ENCODE measurements at places on chromosomes 12 and 14.

- DNase-seq, result no peak
These were observed 1.4 kb downstream of the LRFN5 start for GRCh38 chr14:41607966-41608663.

GRCh38 chr12:59904874-59905521 is 309.2 kb downstream of the SLC16A7 start:
- no peak for DNase-seq

- no peak for DNase-seq
These were observed 22.9 kb downstream of the SOCS2 start for GRCh38 chr12:93595351-93595750.

GRCh38 chr12:103529306-103529705 is 33.5 kb upstream of the C12orf42 start:
- DNase-seq, result peak; percentile 52

DNA sequence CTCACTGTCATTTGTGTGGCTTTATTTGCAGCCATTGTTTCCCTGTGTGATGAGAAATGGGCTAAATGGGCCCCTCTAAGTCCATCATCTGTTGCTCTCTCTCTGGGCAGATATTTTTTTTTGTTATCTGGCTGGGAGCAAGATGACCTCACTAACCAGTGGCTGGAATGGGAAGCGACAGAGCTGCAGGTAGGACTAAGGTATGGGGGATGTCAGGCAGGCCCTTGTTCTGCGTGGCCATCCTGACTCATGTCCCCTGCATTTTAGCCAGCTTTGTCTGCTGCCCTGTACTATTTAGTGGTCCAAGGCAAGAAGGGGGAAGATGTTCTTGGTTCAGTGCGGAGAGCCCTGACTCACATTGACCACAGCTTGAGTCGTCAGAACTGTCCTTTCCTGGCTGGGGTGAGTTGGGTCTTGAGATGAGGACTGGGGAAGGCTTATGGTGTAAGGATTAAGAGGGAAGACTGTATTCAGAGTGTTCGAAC is 1.3 kb downstream of the MARS1 start:
- DNase-seq, result peak; percentile 23

- DNase-seq, result no peak
These were observed 493.5 kb upstream of the RGS6 start for GRCh38 chr14:71438684-71439083.

DNA sequence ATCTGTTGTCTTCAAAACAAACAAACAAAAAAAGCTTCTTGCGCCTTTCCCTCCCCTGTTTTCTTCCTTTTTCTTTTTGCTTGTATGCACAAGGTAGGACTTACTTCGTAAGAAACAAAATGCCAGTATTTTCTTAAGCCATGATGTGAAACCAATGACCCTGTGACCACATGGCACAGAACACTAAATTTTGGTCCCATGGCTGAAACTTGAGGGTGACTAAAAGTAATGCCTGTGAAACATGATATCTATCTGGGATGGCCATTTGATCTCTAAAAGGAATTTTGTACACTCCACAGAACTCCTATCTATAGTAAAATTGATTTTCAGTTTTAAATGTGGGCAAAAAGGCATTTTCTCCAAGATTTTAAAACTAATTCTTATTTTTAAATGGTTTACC is 63.6 kb downstream of the PAPOLA start:
- no peak for DNase-seq

DNA sequence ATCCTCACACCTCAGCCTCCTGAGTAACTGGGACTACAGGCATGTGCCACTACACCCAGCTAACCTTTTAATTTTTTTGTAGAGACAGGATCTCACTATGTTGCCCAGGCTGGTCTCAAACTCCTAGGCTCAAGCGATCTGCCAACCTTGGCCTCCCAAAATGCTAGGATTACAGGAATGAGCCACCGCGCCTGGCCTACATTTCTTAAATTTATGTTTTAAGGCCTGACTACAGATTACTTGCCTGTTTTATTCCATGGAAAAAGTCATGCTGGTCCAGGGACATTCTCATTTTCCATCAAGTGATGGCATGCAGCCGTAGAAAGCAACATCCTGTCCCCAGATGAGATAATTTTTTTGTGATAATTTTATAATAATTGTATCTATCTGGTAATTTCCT is 6.1 kb downstream of the CD9 start:
- DNase-seq, result no peak

- no peak for DNase-seq
These were observed 9.3 kb downstream of the KRAS start for GRCh38 chr12:25241167-25242020.

DNA sequence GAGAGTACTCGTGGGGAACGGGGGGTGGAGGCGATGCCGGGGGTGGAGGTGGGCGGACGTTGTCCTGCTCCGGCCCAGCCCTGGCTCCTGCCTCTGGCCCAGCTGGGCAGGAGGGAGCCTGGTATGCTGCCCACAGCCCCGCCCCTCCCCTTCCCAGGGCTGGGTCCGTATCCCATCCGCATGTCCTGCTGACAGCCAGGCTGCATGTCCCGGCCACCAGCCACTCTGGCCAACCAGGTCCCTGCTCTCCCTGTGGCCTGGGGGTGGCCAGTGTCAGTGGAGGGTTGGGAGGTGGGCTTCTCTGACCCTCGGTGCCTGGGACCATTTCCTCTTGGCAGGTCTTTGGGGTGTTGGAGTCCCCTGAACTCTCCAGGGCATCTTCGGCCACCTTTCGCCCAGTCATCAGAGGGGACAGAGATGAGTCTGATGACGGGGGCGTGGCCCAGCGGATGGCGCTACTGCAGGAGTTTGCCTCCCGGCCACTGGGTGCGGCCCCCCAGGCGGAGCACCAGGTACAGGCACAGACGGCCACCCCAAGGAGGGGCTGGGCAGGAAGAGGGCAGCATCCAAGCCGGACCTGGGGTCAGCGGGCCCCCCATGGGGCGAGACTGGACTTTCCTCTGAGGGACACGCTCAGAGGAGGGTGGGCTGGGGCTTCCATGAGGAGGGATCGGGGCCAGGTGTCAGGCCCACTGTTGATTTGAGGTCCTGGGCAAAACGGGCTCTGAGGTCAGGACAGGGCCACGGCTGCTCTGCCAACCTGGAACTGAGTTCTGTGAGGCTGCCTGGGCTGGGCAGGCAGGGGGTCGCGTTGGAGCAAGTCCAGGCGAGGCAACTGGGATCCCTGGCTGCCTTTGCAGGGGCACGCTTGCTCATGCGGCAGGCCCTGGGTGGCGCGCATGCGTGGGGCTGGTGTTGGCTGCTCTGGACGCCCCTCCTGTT is 20.2 kb downstream of the CEP170B start:
- no peak for DNase-seq

- no peak for DNase-seq
These were observed 15.4 kb upstream of the BCL11B start for GRCh38 chr14:99287269-99287942.

DNA sequence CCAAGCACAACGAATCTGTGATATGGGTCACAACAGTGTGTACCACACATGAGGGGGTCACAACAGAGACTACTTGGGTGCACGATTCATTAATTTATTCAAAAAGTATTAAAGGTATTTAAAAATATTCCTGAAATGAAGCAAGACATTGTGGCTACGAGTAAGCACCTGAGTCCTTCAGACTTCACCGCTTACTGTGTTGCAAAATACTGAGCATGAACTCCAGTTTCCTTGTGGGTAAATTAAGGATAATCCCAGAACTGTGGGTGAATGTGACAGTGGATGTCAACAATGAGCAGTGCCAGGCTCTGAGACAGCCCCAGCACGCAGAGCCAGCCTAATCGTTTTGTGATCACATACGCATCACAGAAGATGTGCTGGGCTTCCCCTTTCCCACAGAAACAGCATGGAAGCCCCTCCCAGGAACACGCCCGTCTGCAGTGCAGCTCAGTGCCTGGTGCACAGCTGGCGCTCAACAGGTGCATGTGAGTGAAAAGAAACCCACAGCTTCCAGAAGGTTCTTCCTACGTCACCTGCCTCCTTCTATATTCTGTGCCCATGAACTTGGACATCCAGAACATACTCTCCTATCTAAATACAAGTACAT is 29.1 kb downstream of the CDC42BPB start:
- DNase-seq, result no peak

DNA sequence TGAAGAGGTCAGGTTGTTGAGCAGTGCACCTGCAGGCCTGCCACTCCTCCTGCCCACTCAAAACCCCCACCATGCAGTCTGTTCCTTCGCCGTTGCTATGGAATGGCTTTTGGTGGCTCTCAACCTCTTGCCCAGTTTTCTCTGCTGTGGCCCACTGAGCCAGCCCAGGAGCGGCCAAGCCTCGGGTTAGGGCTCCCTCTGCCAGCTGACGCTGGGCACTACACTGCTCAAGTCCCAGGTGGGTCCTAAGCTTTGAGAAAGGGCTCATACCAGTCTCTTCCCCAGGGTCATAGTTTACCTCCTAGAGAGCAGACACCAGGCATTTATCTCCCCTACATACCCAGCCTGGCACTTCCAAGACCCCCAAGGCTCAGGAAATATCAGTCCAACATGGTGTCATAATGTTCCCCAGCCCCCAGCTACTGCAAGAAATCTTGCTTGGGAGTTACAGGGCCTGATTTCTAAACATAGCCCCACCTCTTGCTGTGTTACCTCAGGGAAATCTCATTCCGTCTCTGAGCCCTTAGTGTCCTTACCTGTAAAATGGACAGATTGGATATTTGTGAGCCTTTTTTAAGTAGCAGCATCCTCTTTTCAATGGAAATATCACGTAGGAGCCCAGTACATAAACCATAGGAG is 59.4 kb downstream of the TSPAN11 start:
- DNase-seq, result peak; percentile 64

GRCh38 chr12:117742721-117743120 is 226.1 kb downstream of the KSR2 start:
- no peak for DNase-seq

DNA sequence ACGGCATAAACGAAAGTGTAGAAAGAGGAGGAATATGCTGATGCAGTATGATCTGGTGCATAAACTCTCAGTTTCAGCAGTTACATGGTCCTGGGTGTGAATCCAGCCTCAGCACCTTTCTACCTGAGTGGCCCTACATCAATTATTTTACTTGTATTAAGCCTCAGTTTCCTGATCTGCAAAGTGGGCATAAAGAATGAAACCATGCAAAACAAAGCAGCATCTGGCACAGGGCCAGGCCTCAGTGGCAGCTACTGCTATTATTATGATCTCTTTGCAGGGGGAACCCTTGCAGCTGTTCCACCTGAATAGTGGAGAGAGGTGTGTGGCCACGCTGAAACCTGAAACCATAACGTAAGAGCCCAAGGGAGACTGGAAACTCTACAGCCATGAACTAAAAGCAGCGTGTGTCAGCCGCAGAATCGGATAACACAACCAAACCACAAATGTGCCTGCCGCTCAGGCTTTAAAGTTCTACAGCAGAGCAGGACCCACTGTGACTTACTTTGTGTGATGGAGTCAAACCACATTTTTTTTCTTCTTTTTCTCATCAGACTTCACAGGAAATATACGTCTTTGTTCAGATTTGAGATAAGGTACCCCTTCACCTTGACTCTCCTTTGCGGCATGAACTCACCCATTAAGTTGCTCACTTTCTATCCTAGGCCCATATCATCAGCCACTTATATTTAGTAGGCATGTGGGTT is 29.2 kb upstream of the FOS start:
- DNase-seq, result no peak

- DNase-seq, result no peak
These were observed 233.2 kb upstream of the BTG1 start for GRCh38 chr12:92378682-92379479.

- DNase-seq, result peak; percentile 48
These were observed at the start of gene LRRC43 for GRCh38 chr12:122182887-122183587. LRRC43 (plus strand) TSS chr12:122183123; CDS start chr12:122183145, 22 bp downstream.

DNA sequence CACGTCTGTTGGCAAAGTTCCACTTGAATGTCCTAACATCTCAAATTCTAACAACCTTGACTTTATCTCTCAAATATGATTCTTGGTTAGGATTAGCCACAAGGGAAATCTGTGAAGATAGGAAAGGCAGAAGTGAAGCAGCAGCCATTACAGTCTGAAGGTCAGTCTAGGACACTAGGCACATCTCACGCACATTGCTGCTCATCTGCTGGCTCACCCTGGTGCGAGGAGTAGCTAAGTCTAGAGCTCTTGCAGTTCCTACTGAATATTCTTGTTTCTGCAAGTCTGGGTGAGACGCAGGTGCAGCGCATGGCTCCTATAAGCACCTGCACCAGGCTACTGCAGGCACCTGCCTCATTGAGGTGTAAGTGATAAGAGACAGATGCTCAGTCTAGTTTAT is 6.4 kb upstream of the SLC25A3 start:
- DNase-seq, result no peak

DNA sequence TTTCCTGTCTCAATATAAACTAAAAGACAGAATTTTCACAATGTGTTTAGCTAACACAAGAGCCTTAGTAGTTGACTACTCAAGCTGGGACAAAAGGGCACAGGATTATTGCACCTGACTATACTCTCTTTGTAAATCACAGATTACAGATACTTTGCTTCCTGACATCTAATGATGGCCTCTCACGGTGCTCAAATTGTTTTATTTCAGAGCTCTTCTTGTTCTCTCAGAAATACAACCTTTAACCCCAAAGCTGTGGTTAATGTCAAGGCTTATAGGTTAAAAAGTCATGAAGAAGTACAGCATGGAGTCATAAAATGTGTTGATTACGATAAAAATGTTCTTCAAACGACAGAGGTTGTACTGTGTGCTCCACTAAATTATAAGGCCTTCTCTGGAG is 89.9 kb upstream of the CPNE8 start:
- DNase-seq, result no peak

- peak; percentile 21 for DNase-seq
These were observed 8.7 kb downstream of the SMIM41 start for GRCh38 chr12:52087961-52088820.

DNA sequence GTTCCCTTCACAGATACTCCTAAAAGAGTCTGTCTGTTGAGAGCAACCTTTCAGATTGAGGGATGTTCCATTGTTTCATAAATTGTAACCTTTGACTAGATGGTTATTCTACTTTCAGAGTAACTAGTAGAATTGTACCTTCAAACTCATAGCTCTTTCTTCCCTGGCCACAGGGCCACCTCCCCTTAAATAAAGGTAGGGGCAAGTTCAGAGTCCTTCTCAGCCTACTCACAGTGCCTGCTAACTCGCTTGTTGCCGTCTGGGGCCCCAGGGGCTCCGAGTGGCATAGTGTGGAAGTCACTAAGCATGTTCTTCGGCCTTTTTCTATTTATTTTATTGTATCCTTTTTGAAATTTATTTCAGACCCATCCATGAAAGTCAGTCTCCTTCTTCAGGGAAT is 250.4 kb downstream of the ALX1 start:
- DNase-seq, result no peak

DNA sequence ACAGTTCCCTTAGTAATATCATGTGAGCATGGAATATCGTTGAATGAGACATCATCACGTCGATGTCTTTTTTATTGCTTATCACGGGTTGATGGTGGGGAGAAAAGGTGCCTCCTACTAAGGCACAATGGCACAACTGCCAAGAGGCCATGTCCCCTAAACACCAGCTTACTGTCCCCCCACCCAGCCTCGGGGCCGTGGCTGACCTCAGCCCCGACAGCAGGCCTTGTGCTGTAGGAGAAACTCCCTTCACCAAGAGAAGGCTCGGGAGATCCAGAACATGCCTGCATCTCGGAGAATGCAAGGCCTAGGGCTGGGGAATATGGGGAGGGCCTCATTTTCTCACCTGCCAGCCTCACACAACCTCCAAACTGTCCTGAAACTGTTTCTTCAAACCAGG is 22.8 kb downstream of the ZFP36L1 start:
- DNase-seq, result no peak
